ENCODE measurements at places on chromosomes 6 and 20.

DNA sequence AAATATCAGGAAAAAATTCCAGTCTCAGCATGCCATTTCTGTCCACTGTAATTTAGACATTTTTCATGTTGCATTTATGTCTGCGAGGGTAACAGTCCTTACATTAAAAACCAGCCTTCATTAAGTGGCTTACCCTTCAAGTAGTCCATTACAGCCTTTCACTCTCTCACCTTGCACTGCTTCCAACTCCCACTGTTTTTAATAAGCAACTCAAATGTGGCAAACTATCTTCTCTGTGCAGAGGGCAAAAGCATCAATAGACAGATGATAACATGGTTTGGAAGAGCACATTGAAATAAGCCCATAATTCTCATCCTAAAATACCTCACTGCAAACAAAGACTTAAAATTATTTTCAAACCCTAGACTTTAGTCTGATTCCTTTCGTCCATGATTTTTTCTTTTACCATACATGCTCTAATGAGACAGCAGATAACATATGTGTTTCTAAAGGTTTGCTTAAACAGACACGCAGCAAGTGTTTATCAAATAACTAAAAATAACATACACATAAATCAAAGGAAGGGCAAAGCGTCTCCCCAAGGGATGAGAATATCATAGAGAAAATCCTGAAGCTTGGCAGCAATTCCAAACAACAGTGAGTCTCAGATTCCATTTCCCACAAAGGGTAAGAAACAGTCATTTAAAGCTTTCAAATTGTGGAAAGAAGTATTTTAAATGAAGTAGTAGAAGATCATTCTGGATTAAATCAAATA lies 130.4 kb downstream of the PTPRK start:
- DNase-seq = no peak

GRCh38 chr6:22513667-22514066 lies 55.7 kb upstream of the HDGFL1 start:
- no peak for DNase-seq

- DNase-seq = no peak
These were observed 40.0 kb downstream of the MYLIP start for GRCh38 chr6:16168858-16169257.

- no peak for DNase-seq
These were observed 58.3 kb upstream of the IYD start for GRCh38 chr6:150310539-150310938.

GRCh38 chr6:150590446-150590845 lies 9.2 kb upstream of the PLEKHG1 start:
- no peak for DNase-seq

DNA sequence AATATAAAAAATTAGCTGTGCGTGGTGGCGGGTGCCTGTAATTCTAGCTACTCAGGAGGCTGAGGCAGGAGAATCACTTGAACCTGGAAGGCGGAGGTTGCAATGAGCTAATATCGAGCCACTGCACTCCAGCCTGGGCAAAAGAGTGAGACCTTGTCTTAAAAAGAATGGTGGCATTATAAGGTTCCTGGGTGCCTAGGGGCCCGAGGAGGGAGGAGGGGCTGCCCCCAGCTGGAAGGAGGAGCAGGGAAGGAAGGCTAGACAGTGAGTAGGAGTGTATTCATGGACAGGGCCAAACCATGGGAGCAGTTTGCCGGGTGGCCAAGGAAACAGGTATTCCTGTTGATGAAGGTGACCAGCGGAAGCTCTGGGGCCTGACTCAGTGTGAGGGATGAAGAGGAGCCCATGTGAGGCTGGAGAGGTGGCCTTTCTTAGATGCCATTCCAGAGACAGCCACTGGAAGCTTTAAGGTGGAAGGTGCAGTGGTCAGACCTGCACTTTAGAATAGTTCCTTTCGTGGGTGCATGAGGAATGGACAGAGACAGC lies 24.2 kb downstream of the MANBAL start:
- DNase-seq = no peak

DNA sequence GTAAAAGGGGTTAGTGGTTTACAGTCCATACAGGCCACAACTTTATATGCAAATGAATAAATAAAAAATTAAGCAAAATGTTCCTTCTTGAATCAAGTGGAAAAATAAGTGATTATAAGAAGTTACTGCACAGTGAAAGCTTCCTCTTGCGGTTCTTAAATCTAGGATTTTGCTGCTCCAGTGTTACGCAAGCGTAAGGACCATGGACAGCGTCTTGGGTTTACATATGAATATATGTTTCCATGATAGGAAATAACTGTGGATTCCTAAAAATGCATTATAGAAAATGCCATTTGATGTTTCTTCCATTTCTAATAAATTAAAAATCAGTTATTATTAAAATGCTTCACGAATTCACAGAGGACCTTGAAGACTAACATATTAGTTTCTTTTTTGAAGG lies 176.6 kb upstream of the POU3F2 start:
- DNase-seq = no peak

DNA sequence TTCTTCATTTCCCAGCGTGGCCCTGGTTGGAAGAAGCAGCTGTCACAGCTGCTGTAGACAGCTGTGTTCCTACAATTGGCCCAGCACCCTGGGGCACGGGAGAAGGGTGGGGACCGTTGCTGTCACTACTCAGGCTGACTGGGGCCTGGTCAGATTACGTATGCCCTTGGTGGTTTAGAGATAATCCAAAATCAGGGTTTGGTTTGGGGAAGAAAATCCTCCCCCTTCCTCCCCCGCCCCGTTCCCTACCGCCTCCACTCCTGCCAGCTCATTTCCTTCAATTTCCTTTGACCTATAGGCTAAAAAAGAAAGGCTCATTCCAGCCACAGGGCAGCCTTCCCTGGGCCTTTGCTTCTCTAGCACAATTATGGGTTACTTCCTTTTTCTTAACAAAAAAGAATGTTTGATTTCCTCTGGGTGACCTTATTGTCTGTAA lies 292.7 kb downstream of the ESR1 start:
- DNase-seq = no peak

- no peak for DNase-seq
These were observed 31.4 kb downstream of the RALGAPA2 start for GRCh38 chr20:20680991-20681508.

DNA sequence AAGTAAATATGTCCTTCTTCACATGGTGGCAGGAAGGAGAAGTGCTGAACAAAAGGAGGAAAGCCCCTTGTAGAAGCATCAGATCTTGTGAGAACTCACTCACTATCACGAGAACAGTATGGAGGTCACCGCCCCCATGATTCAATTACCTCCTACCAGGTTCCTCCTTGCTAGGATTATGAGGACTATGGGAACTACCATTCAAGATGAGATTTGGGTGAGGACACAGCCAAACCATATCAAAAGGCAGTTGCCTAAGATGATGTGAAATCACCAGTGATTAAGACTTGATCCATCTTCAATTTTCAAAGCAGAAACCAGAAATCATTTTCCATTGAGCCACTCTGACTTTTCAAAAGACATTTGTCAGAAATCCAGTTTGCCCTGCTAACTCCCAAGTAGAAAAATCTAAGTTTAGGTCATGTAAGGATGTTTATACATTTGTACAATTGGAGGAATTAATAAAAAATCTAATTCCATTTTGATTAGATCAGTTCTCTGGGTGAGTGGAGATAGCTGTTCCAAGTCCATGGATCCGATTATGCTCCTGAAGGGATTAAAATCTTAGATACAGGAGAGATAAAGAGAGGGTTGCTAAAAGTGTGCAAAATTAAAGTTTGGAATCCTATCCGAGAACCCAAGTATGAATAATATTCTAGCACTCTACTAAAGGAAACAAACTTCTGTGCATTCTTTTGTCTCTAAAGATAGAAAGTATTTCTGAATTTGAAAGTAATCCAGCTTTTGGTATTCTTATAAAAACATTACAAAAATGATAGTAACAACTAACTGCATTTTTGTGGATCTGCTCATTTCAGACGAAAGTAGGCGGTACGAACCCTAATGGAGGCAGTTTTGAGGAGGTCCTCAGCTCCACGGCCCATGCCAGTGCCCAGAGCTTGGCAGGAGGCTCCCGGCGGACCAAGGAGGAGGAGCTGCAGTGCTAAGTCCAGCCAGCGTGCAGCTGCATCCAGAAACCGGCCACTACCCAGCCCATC lies 39.5 kb downstream of the HDDC2 start:
- no peak for DNase-seq

- no peak for DNase-seq
These were observed 354.1 kb downstream of the RFPL4B start for GRCh38 chr6:112701201-112701600.

GRCh38 chr6:33897189-33897780 lies 93.5 kb upstream of the MLN start:
- no peak for DNase-seq

DNA sequence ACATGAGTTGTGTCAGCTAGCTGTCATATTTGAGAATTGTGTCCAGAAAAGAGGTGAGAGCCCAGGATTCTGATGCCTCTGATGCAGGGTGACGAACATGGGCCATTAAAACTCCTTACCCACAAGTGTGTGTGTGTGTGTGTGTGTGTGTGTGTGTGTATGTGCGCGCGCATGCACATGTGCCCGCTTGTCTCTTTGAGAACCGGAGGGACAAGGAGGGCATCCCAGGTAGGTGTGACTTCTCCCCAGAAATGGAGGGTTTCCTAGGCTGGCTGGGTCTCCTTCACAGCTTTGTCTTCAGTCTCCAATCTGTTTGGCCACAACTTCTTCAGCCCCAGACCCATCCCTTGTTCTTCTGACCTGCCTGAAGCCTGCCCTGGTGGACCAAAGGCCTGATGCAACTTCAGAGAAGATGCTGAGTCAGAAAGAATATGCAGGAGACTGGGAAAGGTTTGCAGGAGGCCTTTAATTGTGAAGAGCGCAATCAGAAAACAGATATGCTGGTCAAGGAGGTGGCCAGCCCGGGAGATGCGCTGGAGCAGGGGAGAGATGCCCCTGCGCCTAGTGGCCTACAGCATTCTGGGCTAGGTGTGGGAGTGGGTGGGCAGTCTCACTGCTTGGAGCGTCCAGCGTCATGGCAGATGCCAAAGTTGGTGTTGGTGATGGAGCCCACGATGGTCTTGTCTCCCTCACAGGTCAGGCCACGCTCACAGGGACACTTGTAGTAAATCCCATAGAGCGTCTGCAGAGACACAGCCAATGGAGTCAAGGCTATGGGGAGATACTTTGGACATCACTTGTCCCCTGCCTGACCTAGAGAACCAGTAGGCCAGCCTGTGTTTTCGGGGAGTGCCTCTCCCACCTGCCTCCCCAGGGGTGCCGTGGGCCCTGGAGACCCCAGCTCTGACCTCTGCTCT lies 2.3 kb downstream of the CLPS start:
- no peak for DNase-seq
